ENCODE measurements at places on chromosomes 4 and X.

DNA sequence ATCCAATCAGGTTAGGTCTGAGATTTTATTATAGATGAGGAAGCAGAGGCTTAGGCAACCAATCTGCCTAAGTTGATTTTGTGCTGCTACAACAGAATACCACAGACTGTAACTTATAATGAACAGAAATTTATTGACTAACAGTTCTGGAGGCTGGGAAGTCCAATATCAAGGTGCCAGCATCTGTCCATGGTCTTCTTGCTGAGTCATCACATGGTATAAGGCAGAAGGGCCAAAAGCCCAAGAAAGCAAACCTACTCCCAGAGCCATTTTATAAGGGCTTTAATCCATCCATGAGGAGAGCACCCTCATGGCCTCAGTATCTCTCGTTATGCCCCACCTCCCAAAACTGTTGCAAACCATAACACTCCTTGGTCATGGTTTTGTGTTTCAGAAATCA, 55.8 kb downstream of the GPAT3 start:
- DNase-seq: no peak

DNA sequence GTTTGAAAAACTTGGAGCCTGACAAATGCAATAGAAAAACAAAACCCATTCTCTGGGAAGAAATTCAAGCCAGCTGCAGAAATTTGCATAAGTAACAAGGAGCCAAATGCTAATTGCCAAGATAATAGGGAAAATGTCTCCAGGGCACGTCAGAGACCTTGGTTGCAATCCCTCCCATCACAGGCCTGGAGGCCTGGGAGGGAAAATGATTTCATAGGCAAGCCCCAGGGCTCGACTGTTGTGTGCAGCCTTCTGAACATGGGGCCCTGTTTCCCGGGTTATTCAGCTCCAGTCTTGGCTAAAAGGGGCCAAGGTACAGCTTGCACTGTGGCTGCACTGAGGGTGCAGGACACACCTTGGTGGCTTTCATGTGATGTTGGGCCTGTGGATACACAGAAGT, 760.4 kb upstream of the PABPC4L start:
- no peak for DNase-seq

DNA sequence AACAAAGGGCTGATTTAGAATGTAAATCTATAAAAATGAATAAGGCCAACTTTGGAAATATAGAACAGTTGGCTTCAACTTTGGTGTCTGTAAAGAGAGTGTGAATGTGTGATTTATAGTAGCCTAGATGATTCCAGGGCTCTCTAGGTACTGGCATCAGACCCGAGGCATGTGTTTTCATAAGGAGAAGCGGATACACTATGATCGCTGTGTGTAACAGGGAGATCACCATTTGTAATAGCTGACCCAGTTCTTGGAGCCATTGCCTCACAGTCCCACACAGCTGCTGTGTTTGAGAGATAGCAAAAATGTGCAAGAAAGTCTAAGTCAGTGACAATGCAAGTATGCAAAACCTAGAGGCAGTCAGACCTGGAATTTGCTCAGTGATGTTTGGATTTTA, 135.1 kb downstream of the REPS2 start:
- DNase-seq: no peak

DNA sequence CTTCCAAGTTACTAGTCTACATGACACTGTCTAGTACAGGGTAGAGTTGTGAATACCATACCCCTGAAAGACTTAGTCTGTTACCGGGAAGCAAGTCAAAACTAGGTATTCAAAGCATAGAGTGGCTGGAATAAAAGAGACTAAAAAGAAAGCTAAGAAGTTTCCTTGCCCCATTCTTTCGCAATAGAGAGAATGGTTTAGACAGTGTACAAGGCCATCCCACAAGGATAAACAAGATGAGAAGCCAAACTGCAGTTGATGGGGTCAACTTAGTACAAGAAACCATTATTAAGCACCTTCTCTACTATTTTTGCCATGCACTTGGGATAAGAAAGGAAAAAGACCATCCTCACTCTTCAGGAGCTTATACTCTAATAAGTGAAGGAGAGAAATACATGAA, 30.3 kb downstream of the AMMECR1 start:
- DNase-seq: no peak

GRCh38 chr4:154999950-155000578, 208.4 kb upstream of the NPY2R start:
- DNase-seq: no peak

DNA sequence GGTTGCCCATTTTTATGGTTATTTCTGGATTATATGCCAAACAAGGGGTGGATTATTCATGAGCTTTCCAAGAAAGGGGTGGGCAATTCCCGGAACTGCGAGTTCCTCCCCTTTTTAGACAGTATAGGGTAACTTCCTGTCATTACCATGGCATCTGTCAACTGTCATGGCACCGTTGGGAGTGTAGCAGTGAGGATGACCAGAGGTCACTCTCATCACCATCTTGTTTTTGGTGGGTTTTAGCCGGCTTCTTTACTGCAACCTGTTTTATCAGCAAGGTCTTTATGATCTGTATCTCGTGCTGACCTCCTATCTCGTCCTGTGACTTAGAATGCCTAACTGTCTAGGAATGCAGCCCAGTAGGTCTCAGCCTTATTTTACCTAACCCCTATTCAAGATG, 57.6 kb downstream of the SH3KBP1 start:
- DNase-seq: no peak

- no peak for DNase-seq
These were observed 76.7 kb downstream of the MAOB start for GRCh38 chrX:43805579-43805978.

DNA sequence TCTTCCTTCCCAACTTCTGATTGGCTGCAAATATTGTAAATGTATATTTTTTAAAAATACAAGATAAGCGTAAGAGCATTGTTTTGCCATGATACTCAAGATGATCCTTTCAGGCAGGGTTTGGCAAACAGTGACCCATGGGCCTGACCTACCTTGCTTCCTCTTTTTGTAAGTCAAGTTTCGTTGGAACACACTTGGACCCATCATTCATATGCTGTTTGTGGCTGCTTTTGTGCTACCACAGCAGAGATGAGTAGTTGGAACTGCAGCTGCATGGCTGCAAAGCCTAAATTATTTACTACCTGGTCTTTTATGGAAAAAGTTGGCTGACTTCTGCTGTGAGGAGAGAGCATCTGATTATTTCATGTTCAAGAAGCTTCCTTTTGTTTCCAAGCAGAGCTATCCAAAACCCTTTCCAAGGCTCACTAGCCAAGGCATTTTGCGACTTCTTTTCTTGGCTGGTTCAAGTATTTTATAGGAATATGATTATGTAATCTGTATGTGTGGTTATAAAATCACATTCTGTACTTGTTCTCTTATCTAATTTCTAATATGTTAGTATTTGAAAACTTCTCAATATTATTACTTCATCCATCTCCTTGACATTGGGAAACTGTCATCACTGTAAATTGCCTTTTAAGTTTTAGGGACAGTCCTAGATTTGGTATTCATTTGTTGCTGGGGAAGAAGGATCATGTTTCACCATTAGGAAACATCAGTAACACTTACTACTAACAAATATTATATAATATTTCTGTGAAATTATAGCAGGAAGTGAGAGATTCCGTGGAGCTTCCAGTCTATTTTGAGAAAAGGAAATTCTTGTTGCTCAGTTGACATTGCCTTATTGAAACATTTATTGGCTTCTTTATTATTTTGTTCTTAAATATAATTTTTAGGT, 109.2 kb downstream of the ARHGAP10 start:
- no peak for DNase-seq
